ENCODE measurements at places on chromosomes 2 and 18. TPM values are rescaled to one million over a fixed set of nuclear protein-coding genes. Genes with fewer than 3 reads are reported as not detected.

CPSF3 gene
- total RNA-seq = 41.6 TPM

NEURL3 gene
- not detected for total RNA-seq

CIB4 gene
- total RNA-seq = not detected

OTOF gene
- 0.31 TPM for total RNA-seq

SERPINB7 gene
- total RNA-seq = not detected

BCL2 gene
- total RNA-seq = 49.1 TPM
